ENCODE measurements at places on chromosomes 12 and 14. TPM values are rescaled to one million over a fixed set of nuclear protein-coding genes. Genes with fewer than 3 reads are reported as not detected.

OR6C74 gene
- total RNA-seq, result not detected

PUS1 gene
- 16.3 TPM for total RNA-seq

ASCL1 gene
- not detected for total RNA-seq

CEBPE gene
- not detected for total RNA-seq

MYF6 gene
- not detected for total RNA-seq

RNASE2 gene
- 1.8 TPM for total RNA-seq

CACNA1C gene
- total RNA-seq, result 18.9 TPM

SERPINA10 gene
- total RNA-seq, result not detected

TMEM132C gene
- total RNA-seq, result 0.26 TPM
